ENCODE measurements at places on chromosomes 4 and X.
A peak's percentile ranks its signal among the peaks of the same experiment; 100 is the strongest.

GRCh38 chr4:102717448-102718092, 43.2 kb downstream of the MANBA start:
- no peak for DNase-seq

GRCh38 chrX:129762448-129762847, 17.3 kb upstream of the SASH3 start:
- no peak for DNase-seq

- DNase-seq: no peak
Observed at GRCh38 chrX:2645563-2645962, 45.5 kb upstream of the CD99 start.

- no peak for DNase-seq
Observed at GRCh38 chr4:30619679-30620078, 100.5 kb upstream of the PCDH7 start.

- DNase-seq: no peak
Observed at GRCh38 chrX:109343671-109344070, 138.2 kb downstream of the GUCY2F start.

GRCh38 chr4:65791812-65792308, 121.6 kb upstream of the EPHA5 start:
- DNase-seq: no peak

DNA sequence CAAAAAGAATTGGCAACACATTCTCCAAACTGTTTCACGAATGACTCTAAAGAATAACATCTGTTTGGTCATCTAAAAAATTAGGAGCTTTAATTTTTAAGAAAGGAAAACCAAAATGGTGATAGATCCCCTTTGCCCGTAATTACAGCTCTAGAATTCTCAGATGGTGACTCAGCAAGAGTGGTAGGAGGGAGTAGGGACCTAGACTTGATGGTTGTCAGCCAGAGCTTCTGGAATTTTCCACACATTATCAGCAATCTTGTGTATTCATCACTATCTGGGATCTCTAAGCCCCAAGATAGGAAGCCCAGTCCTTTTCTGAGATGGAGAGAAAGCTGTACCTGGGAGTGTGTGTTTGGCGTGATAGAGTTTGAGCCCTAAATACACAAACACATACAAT, 103.9 kb upstream of the RAB40AL start:
- DNase-seq: no peak

DNA sequence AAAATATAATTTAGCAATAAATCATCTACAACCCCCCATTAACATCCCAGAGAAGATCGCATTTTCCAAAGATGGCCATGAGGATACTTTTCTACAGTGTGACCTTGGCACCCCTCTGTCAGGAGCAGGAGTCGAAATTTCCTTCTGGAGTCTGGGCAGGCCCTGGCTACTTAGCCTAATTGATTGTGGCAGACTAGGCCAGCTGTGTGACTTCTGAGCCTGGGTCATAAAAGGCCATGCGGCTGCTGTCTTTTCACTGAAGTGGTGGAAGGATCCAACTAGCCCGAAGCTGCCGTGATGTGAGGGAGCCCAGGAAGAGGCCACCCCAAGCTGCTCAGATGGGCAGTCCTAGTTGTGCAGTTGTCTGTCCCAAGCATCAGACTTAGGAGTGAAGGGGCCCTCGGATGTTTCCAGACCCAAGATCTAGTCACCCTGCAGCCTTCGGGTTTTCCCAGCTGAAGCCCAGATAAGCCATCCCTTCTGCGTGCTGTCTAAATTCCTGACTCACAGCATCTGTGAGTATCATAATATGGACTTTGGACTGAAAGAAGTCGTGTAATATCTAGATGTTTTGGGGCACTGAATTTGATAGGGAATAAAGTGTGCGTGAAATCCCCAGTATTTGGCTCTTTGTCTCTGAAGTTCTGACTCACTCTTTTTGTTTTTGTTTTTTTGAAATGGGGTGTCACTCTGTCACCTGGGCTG, 21.0 kb downstream of the PDK3 start:
- DNase-seq: no peak

- DNase-seq: no peak
Observed at GRCh38 chr4:89416960-89417359, 109.4 kb upstream of the GPRIN3 start.

DNA sequence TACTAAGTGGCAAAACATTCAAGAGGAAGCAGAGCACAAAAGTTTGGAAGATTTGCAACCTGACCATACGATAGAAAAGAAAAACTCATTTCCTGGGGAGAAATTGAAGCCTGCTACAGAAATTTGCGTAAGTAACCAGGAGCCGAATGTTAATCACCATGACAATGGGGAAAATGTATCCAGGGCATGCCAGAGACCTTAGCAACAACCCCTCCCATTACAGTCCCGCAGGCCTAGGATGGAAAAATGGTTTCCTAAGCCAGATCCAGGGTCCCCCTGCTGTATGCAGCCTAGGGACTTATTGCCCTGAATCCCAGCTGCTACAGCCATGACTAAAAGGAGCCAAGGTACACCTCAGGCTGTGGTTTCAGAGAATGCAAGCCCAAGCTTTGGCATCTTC, 472.2 kb upstream of the KLHL4 start:
- no peak for DNase-seq

- DNase-seq: no peak
Observed at GRCh38 chr4:137998666-137999429, 243.3 kb downstream of the SLC7A11 start.

- peak; percentile 7 for DNase-seq
Observed at GRCh38 chrX:17377091-17377717, 2.2 kb downstream of the NHS start.

DNA sequence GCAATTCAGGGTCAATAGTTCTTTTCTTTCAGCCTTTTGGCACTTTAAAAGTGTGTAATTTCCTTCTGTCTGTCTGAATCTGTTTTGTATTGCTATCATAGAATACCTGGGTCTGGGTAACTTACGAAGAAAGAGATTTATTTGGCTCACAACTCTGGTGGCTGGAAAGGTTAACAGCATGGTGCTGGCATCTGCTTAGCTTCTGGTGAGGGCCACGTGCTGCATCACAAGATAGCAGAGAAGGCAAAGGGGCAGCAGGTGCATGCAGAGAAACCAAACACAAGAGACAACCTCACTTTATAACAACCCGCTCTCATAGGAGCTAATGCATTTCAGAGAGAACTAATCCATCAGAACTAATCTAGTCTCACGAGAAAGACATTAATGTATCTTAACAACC, 18.8 kb downstream of the RGN start:
- DNase-seq: no peak

- DNase-seq: no peak
Observed at GRCh38 chr4:53119680-53120079, 246.2 kb downstream of the SCFD2 start.

- no peak for DNase-seq
Observed at GRCh38 chrX:21150208-21150607, 224.0 kb upstream of the CNKSR2 start.

DNA sequence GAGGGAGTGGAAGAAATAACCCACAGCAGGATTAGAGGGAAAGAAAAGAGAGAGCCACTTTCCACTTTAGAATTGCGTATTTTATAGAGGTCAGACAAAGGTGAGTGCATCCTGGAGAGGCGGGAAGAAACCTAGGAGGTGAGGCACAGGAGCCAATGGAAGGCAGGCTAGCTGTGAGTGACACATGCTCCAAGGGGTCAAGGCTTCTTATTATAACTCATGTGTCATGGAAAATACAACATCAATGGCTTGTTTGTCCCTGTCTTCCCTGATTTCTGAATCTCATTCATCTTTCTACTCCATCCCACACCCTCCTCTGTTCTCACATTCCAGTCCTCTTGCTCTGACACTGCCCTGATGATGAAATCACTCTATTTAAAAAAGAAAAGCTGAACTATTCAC, 14.4 kb downstream of the ANXA3 start:
- DNase-seq: no peak

DNA sequence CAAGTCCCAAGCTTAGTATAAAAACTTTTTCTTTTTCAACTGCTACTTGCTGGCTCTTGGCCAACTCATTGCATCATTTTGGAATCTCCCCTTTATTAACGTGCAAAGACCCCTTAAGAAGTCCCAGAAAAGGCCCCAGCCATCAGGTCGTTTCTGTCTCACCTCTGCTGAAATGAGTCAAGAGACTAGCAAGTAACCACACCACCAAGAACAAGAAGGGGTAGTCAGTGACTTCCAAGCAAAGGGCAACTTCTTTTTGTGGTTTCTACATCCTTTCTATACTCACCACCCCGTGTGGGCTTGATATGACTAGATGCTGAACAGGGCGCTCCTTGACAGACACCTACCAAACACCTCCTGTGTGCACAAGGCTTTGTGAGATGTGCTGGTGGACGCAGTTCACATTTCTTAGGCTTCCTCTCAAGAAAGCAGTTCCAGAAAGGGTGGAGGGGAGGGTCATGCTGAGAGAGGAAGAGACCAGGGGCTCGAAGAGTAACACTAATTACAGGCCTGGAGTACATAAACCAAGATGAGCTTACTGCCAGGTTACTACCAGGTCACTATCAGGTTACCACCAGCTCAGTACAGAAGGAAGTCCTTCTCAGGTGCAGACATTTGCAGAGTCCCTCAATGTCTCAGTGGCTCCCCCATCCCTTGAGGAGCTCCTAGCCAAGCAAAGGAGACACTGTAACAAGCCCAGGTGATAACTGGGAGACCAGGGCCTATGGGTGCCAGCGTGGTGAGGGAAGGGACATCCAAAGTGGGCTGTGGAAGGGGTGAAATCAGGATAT, 19.3 kb downstream of the JAKMIP1 start:
- DNase-seq: no peak
